ENCODE measurements at places on chromosomes 11 and 22.
A peak's percentile ranks its signal among the peaks of the same experiment; 100 is the strongest.

DNA sequence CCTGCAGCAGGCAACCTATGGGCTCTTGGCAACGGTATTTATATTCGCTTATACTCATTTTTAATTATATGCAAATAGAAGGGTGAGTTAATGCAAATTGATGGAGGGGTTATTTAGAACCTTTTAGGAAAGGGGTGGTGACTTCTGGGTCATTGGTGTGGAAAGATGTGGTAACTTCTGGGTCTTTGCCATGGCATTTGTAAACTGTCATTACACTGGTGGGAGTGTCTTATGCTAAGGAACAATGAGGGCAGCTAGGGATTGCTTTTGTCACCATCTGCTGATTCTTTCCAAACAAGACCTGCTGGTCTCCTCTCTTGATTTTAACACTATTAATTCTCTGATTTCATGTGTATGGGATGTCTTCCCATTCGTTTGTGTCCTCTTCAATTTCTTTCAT lies 11.7 kb upstream of the KAT5 start:
- DNase-seq = no peak

DNA sequence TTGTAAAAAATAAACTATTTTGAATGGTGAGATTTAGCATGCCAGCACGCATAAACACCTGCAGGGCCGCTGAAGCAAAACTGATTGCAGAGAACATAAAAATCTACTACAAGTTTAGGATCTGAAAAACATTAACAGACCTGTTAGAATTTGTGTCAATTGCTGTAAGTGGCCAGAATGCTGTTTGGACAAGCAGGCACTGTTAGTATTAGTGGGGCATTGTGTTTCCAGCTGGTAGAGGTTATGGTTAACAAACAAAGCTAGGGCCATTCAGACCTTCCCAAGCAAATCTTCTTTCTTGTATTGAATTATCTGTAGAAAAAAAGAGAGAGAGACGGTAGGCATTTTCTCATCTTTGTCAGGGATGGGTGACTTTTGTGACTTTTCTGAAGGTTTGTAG lies 57.6 kb upstream of the OLFML1 start:
- no peak for DNase-seq

GRCh38 chr11:36069576-36070212 lies 125.8 kb downstream of the LDLRAD3 start:
- DNase-seq = no peak

DNA sequence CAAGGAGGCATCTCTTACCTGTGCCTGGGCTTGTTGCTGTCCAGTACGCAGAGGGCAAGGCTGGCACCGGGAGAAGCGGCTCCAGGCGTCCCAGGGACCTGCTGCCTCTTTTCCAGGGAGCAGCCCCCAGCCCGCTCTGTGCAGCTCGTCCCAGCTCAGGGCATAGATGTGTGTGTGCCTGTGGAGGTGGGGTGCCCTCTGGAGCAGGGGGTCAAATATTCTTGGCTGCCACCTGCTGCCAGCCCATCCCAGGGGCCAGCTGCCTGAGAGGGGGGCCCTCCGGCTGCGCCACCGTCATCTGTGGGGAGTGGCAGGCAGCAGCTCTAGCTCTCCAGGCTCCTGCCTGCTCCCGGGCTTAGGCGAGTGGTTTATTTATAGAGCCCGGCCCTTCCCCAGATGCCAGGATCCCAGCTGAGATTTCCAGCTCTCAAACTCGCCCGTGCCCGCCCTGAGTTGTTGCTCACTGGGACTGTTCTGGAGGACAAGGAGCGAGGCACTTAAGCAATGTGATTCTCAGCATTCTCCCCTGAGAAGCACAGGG lies 87.5 kb downstream of the RTL6 start:
- no peak for DNase-seq

GRCh38 chr11:76228071-76228874 lies 22.0 kb upstream of the WNT11 start:
- DNase-seq = no peak

DNA sequence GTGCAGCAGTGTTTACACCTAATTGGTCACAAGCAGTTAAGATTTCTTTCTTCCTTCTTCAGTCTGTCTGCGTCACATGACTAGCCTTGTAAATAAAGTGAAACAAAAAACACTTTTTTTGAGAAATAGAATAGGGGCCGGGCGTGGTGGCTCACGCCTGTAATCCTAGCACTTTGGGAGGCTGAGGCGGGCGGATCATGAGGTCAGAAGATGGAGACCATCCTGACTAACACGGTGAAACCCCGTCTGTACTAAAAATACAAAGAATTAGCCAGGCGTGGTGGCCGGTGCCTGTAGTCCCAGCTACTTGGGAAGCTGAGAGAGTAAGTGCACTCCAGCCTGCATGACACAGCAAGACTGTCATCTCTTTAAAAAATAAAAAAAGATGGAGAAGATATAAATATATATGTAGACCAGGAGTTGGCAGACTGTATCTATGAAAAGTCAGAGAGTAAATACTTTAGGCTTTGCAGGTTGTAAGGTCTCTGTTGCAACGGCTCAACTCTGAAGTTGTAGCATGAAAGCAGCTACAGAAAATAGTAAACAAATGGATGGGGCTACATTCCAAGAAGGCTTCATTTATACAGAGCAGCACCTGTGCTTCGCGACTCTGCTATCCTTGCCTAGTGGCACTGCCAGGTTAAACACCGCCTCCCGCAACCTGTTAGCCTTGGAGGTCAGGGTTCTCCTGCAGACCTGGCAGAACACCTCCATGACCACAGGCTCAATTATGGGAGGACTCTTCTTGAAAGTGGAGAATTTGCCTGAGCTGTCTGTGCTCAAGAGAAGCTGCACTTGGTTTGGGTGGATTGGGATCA lies 55.9 kb downstream of the PPP6R2 start:
- no peak for DNase-seq

DNA sequence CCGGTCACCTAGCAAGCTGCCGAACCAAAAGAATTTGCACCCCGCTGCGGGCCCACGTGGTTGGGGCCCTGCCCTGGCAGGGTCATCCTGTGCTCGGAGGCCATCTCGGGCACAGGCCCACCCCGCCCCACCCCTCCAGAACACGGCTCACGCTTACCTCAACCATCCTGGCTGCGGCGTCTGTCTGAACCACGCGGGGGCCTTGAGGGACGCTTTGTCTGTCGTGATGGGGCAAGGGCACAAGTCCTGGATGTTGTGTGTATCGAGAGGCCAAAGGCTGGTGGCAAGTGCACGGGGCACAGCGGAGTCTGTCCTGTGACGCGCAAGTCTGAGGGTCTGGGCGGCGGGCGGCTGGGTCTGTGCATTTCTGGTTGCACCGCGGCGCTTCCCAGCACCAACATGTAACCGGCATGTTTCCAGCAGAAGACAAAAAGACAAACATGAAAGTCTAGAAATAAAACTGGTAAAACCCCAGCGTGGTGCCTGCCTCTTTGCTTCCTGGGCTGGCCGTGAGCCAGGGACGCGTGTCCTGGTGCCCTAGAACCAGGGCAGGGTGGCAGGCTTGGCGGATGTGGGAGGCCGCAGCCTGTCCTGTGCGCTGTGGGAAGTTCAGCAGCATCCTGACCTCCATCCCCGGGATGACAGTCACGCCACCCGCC lies 13.2 kb downstream of the CCND1 start:
- no peak for DNase-seq

- DNase-seq = no peak
These were observed 73.2 kb upstream of the PRR5 start for GRCh38 chr22:44628835-44629234.

DNA sequence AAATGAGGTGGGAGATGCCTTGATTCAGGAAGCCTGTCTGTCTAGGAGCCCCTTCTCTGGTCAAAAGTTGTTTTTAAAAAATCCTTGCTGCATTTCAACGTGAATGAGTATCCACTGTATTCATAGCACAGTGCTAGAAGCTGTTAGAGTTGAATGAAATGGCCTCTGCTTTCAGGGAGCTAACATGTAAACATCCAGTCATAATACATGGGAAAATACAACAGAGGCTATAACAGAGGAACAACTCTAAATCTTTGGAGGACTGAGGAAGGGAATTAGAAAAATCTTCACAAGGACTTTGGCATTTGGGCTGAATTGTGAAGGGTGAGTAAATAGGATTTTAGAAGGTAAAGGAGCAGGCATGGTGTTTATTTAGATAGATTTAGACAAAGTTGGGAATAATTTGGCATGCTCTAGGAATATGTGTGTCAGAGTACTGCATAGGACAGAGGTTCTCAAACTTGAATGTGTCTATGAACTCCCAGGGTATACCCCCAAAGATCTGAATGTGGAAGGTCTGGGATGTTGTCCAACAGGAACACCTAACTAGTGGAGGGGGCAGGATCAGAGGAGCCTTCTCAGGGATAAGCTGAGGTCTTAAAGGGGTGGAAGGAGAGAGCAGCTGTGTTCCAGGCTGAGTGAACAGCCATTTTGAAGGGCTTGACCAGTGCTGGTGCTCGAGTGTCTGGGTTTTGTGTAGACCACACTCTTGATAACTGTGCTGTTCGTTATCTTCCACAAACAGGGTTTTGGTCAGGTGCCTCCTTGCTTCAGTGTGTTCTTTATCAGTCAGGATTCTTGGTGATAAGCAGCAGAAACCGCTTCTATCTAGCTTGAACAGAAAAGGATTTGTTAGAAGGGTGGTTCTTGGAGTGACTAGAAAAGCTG lies 12.7 kb downstream of the SREBF2 start:
- DNase-seq = no peak

- DNase-seq = peak; percentile 33
These were observed 48.8 kb downstream of the ARHGAP32 start for GRCh38 chr11:129143335-129143734.

DNA sequence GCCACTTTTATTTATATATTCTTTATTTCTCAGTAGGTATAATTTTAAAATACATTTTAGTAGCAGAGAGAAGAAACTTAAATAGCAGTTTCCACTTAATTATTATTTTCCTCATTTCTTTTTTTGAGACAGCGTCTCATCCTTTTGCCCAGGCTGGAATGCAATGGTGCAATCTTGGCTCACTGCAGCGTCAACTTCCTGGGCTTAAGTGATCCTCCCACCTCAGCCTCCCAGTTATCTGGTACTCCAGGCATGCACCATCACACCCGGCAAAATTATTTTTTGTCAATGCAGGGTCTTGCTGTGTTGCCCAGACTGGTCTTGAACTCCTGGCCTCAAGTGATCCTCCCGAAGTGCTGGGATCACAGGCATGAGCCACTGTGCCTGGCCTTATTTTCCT lies 38.3 kb downstream of the ATG13 start:
- no peak for DNase-seq

DNA sequence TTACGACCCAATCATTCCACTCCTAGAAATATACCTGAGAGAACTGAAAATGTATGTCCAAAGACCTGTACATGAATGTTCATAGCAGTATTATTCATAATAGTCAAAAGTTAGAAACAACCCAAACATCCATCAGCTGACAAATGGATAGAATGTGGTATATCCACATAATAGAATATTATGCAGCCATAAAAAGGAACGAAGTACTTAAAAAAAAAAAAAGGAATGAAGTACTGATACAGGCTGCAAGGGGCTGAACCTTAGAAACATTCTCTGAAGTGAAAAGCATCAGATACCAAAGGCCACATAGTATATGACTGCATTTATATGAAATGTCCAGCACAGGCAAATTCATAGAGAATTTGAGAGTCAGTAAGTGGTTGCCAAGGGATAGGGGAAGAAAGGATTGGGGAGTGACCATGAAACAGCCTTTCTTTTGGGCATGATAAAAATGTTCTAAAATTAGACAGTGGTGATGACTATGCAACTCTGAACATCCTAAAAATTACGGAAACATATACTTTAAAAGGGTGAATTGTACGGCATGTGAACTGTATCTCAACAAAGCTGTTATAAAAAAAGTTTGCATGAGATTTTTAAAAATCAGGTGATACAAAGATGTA lies 1.8 kb downstream of the TPST2 start:
- no peak for DNase-seq

- DNase-seq = no peak
These were observed at the start of gene PLA2G3 for GRCh38 chr22:31139866-31140716. TSS of gene PLA2G3 (minus strand) at chr22:31140508. CDS start at chr22:31140354, 154 bp downstream.

DNA sequence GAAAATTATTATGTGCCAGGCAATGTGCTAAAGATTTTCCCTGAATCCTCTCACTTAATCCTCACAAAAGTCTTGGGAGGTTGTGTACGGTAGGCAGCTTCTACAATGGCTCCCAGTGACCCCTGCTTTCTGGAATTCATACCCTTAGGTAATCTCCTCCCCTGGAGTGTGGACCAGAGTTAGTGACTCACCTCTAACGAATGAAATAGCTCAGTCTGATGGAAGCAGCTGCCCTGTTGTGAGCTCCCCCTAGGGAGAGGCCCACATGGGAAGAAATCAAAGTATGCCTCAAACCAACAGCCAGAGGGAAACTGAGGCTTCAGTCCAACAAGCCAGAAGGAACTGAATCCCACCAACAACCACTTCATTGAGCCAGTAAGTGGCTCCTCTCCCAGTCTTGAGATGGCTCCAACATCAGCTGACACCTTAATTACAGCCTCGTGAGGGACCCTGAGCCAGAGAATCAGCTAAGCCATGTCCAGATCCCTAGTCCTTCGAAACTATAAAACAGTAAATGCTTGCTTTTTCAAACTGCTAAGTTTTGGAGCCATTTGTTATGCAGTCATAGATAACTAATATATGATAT lies 98.9 kb upstream of the ISX start:
- no peak for DNase-seq

DNA sequence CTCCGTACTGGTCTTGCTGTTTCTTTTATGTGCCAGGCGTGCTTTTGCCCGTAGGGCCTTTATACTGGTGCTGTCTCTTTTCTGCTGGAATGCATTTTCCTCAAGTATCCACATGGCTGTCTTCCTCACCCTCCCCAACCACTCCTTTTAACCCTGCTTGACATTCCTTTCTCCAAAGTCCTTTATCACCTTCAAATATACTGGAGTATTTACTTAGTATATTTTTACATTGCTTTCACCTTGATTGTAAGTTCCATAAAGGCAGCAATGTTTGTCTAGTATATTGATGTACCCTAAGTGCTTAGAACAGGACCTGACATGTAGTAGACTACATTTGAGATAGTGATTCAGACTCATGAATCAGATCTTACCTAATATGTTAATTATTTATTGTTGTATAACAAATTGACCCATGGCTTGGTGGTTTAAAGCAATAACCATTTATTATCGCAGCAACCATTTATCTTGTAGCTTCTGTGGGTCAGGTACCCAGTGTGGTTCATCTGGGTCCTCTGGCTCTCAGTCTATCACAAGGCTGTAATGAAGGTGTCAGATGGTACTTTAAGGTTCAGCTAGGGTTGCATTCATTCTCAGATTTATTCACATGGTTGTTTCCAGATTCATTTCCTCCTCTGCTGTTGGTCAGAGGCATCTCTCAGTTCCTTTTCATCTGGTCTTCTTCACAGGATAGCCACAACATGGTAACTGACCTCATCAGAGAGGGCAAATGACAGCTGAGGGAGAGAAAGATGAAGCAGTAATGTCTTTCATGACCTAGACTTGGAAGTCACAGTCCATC lies 34.2 kb downstream of the DDX10 start:
- DNase-seq = no peak
